A549 treated with GW870086 at 1 μM for 4 hours (cell line): ENCODE measurements at places on chromosomes 7 and 10. TPM values are rescaled to one million over a fixed set of nuclear protein-coding genes. Genes with fewer than 3 reads are reported as not detected.

Gene EPO
- total RNA-seq: 0.09 TPM in 1 of 5 replicates, not detected in the others

Gene PLCE1
- 4.8 to 6.8 TPM (median 6.4 TPM) in 5 replicates for total RNA-seq

Gene LEP
- total RNA-seq: not detected in 5 replicates

Gene NPTX2
- total RNA-seq: 0.10 to 0.27 TPM (median 0.13 TPM) in 5 replicates

Gene PPP1R3C
- 16.0 to 20.6 TPM (median 17.1 TPM) in 5 replicates for total RNA-seq

Gene GNAI1
- total RNA-seq: 28.5 to 34.6 TPM (median 30.9 TPM) in 5 replicates

Gene PRKCQ
- 3.5 to 4.6 TPM (median 4.2 TPM) in 5 replicates for total RNA-seq

Gene NCF1
- total RNA-seq: 0.12 to 0.29 TPM (median 0.14 TPM) in 4 of 5 replicates, not detected in the other

Gene SGCE
- total RNA-seq: 47.9 to 55.9 TPM (median 50.2 TPM) in 5 replicates

Gene FBH1
- 35.9 to 44.7 TPM (median 37.8 TPM) in 5 replicates for total RNA-seq

Gene IQCE
- 10.5 to 13.7 TPM (median 11.7 TPM) in 5 replicates for total RNA-seq

Gene ADCY1
- 1.7 to 2.4 TPM (median 2.0 TPM) in 5 replicates for total RNA-seq

Gene GPR15LG
- not detected in 5 replicates for total RNA-seq

Gene SH2B2
- total RNA-seq: 2.1 to 3.8 TPM (median 3.6 TPM) in 5 replicates

Gene PAXIP1
- 11.6 to 15.4 TPM (median 14.8 TPM) in 5 replicates for total RNA-seq
